Stimulated activated CD8-positive, alpha-beta memory T cell treated with anti-CD3 and anti-CD28 coated beads, Interleukin-7, amount 100 ng/mL, for 48 hours (primary cell): ENCODE measurements at places on chromosomes 1 and 21.

DNA sequence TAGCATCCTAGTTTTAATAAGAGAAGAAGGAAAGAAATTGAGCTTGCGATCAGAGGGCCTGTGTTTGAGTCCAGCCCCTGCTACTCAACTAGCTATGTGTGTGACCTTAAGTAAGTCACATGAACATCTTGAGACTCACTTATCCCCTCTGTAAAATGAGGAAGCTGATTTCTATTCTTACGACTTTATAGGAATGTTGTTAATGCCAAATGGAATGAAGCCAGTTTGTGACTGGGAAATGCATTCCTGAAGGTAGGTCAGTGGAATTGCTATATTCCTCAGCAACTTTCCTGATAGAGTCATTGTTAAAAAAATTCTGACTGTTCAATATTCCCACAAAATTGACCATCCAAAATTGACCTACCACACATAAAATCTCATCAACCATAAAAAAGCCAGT lies 14.9 kb downstream of the FASLG start:
- DNase-seq, result no peak

DNA sequence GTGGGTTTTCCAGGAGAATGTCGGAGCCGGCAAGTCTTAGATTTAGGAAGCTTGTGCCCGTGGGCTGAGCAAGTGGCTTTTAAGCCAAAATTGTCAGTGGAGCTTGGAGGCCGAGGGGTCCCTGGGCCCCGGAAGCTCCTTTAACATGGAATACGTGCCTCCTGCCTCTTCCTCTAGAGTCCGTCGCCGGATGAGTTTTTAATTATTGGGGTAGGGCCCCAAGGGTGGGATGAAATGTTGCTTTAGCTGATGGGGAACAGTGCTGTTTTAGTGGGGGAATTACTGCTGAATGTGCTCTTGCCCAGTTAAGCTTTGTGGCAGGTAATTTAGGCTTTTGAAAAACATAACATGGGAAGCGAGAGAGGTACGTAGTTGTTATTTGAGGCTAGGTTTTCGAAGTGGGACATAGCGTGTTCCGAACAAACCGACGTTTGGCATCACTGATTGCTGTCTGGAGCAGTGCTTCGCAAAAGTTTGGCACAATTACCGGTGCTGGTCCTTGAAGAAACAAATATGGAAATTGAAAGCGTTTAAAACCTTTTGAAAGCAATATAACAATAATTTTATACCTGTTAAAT lies 786 bp downstream of the RPL5 start:
- peak; percentile 3 for DNase-seq

DNA sequence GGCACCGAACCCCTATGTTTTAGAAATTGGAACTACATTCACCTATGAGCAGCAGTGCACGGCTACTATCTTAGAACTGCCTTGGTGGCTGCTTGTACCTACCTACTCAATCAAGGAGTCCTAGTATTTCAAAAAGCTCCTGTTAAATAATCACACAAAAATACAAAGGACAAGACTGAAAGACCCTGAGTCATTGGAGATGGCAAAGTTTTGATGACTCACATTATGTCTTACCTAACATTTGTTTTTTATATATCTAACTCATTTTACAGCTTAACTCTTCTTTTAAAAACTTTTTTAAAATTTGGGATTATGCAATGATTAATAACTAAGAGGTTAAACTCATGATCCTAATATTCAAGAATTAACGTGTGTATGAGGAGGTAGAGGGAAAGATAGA lies 1206.0 kb upstream of the TMPRSS15 start:
- DNase-seq, result no peak

- DNase-seq, result no peak
Measured at GRCh38 chr1:53476579-53476978, 17.4 kb downstream of the DMRTB1 start.

GRCh38 chr1:242534753-242535152 lies 10.3 kb upstream of the PLD5 start:
- no peak for DNase-seq

GRCh38 chr1:48493970-48494769 lies 22.2 kb upstream of the SPATA6 start:
- no peak for DNase-seq
